ENCODE measurements at places on chromosomes 12 and 14.

GRCh38 chr14:36293824-36294223 is 26.6 kb downstream of the MBIP start:
- DNase-seq: no peak

DNA sequence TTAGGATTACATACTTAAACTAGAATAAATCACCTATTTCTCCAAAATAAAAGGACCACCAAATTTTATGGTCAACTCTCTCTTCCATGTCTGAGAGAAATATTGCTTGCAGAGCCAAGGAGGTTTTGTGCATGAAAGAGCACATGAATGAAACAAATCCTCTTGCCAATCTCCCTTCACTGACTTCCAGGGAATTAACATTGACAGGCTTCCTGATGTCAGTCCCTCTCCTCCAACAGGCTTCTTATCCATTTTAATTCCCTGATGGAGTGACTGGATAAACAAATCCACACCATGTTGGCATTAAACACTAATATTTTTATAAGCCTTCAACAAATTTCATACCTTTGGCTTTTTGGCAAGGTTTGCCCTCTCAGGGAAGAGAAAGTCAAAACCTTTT is 45.3 kb upstream of the CNTN1 start:
- no peak for DNase-seq

DNA sequence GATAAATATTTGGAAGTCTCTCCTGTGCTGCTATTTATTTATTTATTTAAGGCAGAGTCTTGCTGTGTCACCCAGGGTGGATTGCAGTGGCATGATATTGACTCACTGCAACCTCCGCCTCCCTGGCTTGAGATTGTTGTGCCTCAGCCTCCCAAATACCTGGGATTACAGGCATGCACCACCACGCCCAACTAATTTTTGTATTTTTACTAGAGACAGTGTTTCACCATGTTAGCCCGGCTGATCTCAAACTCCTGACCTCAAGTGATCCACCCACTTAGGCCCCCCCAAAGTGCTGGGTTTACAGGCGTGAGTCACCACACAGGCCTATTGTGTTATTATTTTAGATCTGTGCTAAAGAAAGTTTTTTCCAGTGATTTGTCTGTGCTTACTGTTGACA is 225.2 kb downstream of the CCER1 start:
- DNase-seq: no peak

GRCh38 chr14:97319691-97320090 is 522.5 kb downstream of the VRK1 start:
- no peak for DNase-seq

GRCh38 chr12:105803292-105803691 is 335.5 kb downstream of the NUAK1 start:
- DNase-seq: no peak

DNA sequence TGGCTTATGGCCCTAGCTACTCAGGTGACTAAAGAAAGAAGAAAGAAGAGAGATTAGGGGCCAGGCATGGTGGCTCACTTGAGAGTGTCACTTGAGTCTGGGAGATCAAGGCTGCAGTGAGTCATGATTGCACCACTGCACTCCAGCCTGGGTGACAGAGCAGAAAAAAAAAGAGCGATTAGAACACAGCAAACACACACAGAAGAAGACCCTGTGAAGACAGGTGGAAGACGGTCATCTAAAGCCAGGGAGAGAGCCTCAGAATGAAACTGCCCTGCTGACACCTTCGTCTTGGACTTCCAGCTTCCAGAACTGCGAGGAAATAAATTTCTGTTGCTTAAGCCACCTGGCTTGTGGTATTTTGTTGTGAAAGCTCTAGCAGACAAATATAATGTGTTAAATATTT is 17.5 kb upstream of the PPP1CC start:
- no peak for DNase-seq

GRCh38 chr14:57480051-57480450 is 13.6 kb downstream of the CCDC198 start:
- DNase-seq: no peak

DNA sequence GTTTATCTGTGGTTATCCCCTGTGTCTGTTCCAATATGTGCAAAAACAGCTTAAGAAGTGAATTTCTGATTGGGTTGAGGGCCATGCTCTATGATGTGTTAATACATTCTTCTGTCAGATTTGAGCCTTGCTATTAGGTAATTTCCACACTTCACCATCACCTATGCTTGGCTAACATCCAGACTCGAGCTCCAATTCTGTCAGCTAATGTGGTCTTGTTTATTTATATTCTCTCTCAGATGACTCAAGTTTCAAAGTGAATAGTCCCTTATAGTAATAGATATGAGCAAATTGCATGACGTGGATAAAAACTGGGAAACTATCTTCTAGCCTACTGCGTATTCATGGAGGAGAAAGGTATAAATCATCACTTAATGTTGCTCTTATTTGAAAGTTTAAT is 451.3 kb downstream of the SNAPC1 start:
- DNase-seq: peak; percentile 20

GRCh38 chr14:60648934-60649874 is at the start of gene SIX1:
TSS of gene SIX1 (minus strand) at chr14:60649477. CDS start at chr14:60649189, 288 bp downstream.
- DNase-seq: peak; percentile 82

DNA sequence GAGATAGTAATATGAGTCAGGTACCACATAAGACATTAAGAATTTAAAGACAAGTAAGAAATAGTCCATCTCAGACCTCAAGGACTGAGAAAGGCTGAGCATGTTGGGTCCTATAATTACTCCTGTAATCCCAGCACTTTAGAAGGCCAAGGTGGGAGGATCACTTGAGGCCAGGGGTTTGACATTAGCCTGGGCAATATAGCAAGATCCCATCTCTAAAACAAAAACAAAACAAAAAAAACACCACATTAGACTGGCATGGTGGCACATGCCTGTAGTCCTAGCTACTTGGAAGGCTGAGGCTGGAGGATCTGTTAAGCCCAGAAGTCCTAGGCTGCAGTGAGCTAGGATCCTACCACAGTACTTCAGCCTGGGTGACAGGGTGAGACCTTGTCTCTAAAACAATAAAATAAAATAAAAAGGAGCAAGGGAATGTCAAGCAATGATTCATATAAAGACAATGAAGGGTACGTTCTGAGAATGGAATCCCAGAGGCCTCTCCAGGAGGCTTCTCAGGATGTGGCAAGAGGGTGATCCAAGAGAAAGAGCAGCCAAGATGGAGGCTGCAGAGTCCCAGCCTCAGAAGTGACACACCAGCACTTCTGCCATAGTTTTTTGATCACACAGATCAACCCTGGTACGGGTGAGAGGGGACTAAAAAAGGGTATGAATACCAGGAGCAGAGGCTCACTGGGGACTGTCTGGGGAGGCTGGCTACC is 206.4 kb downstream of the CRADD start:
- no peak for DNase-seq

- DNase-seq: no peak
Measured at GRCh38 chr14:56199095-56199981, 81.1 kb downstream of the PELI2 start.

GRCh38 chr14:64728106-64728505 is 23.9 kb downstream of the PLEKHG3 start:
- DNase-seq: no peak

- no peak for DNase-seq
Measured at GRCh38 chr12:22477166-22477893, 67.0 kb downstream of the C2CD5 start.

DNA sequence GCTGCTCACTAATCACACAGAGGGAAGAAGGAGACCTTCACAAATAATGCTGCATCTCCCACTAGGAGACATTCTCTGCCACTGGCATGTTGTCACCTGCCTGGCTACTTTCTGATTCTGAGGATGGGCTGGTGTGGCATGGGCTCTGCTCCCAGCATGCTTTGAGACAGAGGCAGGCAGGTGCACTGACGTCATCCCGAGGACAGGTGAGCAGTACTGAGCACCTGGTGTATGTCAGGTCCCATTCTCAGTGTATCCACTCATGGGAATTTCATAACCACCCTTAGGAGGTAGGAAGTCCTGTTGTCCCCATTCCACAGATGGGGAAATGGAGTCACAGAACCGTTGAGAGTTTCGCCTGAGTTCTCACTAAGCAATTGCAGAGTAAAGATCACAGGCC is 597.9 kb downstream of the VRK1 start:
- peak; percentile 13 for DNase-seq

GRCh38 chr12:3217683-3218079 is 140.5 kb downstream of the TSPAN9 start:
- no peak for DNase-seq

DNA sequence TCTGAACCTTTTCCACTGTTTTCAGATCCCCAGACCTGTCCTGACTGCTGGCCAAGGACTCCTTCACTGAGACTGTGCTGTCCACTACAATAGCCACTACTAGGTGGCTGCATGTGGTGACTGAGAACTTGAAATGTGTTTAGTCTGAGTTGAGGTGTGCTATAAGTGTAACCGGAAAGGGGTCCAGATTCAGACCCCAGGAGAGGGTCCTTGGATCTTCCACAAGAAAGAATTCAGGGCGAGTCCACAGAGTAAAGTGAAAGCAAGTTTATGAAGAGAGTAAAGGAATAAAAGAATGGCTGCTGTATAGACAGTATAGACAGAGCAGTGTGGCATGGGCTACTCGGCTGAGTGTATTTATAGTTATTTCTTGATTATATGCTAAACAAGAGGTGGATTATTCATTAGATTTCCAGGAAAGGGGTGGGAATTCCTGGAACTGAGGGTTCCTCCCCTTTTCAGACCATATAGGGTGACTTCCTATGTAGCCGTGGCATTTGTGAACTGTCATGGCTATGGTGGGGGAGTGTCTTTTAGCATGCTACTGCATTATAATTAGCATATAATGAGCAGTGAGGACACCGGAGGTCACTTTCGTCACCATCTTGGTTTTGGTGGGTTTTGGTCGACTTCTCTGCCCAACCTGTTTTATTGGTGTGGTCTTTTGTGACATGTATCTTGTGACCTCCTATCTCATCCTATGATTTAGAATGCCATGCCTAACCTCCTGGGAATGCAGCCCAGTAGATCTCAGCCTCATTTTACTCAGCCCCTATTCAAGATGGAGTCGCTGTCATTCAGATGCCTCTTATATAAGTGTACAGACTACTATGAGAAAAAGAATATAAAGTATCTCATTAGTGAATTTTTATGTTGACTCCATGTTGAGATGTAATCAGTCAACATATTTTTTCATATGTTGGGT is 70.0 kb upstream of the SRSF5 start:
- DNase-seq: no peak

GRCh38 chr14:52553671-52554575 is 1.3 kb downstream of the GPR137C start:
- DNase-seq: peak; percentile 88

DNA sequence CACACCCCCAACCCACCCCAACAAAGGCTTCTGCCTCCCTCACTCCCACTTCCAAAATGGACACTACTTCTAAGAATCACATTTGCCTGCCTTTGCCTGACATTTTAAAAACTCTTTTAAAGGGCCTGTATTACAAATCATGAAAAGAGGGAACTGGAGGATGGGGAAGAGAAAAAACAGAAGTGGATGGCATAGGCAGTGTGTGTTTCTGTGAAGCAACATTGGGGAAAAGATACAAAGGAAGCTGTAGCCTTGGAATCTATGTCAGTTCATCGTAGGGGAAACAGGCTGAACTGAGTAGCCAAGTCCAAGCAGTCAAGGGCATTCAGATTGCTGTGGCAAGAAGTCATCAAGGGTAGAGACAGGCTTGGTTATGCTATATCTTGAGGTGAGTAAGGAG is 273.9 kb downstream of the BTG1 start:
- DNase-seq: no peak

DNA sequence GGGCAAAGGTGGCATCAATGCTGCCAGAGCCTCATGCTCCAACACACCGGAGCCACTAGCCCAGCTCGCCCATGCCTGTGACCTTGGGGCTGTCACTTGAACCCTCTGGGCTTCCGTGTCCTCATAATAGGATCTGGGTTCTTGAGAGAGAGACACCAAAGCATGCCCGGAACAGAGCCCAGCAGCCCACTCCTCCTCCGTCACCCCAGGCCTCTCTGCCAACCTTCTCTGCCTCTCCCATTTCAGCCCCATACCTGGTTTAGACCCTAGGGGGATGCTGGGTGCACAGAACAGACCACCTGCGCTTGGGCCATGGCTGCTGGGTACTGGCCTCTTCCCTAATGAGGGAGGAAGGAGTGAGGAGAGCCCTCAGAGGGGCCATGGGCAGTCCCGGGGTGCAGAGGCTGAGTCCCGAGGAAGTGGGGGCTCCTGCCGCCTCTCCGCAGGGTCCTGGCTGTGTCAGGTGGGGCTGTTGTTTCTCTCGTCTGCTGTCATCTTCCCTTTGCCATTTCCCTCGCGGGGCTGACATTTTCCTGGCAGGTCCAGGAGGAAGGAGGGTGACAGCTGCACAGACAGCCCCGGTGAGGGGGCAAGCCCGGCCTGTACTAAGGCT is 172.4 kb upstream of the RTL1 start:
- DNase-seq: no peak

GRCh38 chr12:3032770-3033538 is 44.2 kb upstream of the TSPAN9 start:
- DNase-seq: no peak

- no peak for DNase-seq
Measured at GRCh38 chr14:63874223-63874622, 21.4 kb downstream of the SYNE2 start.

GRCh38 chr12:133231001-133231400 is 4.7 kb downstream of the ANHX start:
- no peak for DNase-seq

- DNase-seq: no peak
Measured at GRCh38 chr12:50162230-50162629, 4.9 kb downstream of the CERS5 start.

DNA sequence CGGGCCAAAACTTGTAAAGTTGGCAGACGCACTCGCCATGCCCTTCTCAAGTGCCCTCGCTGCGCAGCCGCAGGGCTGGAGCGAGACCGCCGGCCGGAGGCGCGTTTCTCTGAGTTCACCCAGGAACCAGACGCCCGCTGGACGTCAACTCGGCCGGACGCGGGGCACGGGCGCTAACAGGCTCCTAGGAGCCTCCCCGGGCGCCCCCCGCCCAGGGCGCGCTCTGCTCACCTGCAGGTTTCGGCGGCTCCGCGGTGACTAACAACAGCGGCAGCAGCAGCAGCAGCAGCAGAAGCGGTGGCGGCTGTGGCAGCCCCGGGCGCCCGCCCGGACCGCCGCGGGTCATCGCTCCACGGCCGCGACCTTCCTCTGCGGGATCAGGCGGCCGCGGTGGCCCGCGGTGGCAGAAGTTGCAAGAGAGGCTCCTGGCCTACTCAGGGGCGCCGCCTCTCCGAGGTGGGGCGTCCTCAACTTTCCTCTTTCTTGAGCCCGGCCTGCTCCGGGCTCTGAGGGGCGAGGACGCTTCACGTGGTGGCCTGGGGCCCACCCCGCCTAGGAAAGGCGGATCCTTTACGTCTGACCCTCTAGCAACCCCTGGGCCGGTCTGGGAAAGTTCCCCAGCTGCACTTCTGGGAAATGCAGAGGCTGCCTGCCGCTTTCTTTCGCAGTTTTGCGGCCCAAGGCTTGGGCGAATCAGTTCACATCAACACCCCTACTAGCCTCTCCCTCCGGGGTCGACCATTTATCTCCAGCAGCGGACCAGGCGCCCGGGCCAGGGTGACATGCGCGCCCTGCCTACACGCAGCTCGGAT is at the start of gene PLBD1:
Gene PLBD1 (minus strand): TSS at position 533 of the 812 bp plus-strand sequence. CDS start 187 bp downstream, at position 346.
- DNase-seq: no peak

- no peak for DNase-seq
Measured at GRCh38 chr14:86513564-86513963, 983.6 kb downstream of the FLRT2 start.

GRCh38 chr14:68884031-68885030 is 91.5 kb upstream of the ZFP36L1 start:
- DNase-seq: no peak
